ENCODE measurements at places on chromosomes 5 and 9. TPM values are rescaled to one million over a fixed set of nuclear protein-coding genes. Genes with fewer than 3 reads are reported as not detected.

Gene PKD2L2
- not detected for polyA plus RNA-seq

Gene ARAP3
- polyA plus RNA-seq, result 14.2 TPM

Gene FST
- polyA plus RNA-seq, result 30.6 TPM

Gene LRSAM1
- 8.3 TPM for polyA plus RNA-seq

Gene MPDZ
- polyA plus RNA-seq, result 37.3 TPM

Gene ALDH7A1
- 39.5 TPM for polyA plus RNA-seq

Gene PLPPR1
- polyA plus RNA-seq, result not detected

Gene SH3PXD2B
- 23.6 TPM for polyA plus RNA-seq

Gene AMACR
- 6.9 TPM for polyA plus RNA-seq

Gene SMIM33
- polyA plus RNA-seq, result 0.04 TPM

Gene SEMA6A
- polyA plus RNA-seq, result 6.0 TPM

Gene PCDHAC2
- 0.28 TPM for polyA plus RNA-seq

Gene TEX48
- polyA plus RNA-seq, result not detected

Gene NSG2
- not detected for polyA plus RNA-seq

Gene GPR150
- polyA plus RNA-seq, result 0.25 TPM

Gene SLC2A8
- 9.7 TPM for polyA plus RNA-seq

Gene IQGAP2
- polyA plus RNA-seq, result 17.8 TPM

Gene PLK2
- polyA plus RNA-seq, result 24.2 TPM

Gene TDRD7
- 3.7 TPM for polyA plus RNA-seq

Gene SPTLC1
- polyA plus RNA-seq, result 37.7 TPM

All from adipose tissue (tissue), 3 donors.